ENCODE measurements at places on chromosomes 16 and 17.

GRCh38 chr17:559551-560431, 154.8 kb downstream of the VPS53 start:
- DNase-seq = no peak

- DNase-seq = peak; percentile 30
Measured at GRCh38 chr16:87457709-87458423, 35.0 kb downstream of the ZCCHC14 start.

DNA sequence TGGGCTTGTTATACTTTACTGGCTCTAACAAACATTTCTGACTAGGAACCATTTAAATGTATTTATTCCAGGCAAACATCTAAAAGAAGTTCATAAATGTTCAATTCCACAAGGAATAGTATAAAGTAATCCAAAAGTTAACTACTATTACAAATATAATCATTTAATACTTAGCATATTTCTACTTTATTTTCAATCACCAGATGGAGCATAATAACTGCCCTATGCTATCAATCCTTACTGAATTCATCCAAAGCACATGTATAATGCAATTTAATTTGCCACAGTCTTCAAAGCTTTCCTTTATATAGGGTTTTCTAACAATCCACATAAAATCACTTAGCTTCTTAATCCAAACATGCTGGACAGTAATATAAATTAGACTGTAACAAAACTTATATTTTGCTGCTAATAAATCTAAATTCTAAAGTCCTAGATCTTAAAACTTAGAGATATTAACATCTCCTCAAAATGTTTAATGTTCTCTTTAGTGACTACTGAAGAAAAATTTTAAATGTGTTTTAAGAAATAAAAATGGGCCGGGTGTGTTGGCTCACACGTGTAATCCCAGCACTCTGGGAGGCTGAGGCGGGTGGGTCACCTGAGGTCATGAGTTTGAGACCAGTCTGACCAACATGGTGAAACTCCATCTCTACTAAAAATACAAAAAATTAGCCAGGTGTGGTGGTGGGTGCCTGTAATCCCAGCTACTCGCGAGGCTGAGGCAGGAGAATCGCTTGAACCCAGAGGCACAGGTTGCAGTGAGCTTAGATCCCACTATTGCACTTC, 5.9 kb downstream of the MEIOB start:
- DNase-seq = no peak

DNA sequence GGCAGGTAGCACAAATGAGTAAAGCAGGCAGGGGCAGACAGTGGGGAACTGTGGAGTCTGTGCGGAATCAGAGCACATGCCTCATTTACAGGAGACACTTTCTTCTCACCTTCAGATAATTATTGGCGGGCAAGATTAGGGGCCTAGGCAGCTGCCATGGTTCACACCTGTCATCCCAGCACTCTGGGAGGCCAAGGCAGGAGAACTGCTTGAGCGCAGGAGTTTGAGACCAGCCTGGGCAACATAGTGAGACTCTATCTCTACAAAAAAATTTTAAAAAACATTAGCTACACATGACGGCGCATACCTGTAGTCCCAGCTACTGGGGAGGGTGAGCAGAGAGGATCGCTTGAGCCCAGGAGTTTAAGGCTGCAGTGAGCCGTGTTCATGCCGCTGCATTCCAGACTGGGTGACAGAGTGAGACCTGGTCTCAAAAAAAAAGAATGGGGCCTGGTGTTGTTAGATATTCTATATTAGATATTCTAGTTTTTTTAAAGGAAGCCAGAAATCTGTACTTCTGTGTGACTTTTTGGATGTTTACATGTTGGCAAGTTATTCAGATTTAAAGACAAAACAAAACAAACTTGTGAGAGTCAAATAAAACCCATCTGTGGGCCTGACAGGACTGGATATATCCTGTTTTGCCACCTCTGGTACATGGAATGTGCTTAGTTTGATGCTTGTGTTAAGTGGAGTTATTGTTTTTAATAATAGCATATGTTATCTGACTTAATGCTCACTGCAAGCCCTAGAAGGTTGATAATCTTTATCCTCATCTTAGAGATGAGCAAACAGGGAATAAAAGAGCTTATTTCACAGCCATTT, 4.9 kb upstream of the LPCAT2 start:
- DNase-seq = no peak

GRCh38 chr17:676060-676700, 38.5 kb downstream of the VPS53 start:
- DNase-seq = no peak

DNA sequence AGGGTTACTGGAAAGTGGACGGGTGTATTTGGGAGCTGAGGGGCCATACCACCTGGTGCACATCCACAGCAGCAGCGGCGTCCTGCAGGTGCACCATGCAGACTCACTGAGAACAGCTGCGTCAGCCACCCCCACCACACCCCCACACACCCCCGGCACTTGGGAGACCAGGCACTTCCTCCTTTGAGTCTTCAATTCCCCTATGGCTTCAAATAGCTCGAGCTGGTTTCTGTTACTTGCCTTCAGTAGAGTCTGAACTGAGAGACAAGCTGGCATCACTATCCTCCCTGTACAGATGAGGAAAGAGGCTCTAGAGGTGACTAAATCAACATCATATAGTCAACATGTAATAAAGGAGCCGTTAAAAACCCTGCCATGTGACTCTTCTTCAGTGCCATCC, 15.4 kb downstream of the CUEDC1 start:
- no peak for DNase-seq

DNA sequence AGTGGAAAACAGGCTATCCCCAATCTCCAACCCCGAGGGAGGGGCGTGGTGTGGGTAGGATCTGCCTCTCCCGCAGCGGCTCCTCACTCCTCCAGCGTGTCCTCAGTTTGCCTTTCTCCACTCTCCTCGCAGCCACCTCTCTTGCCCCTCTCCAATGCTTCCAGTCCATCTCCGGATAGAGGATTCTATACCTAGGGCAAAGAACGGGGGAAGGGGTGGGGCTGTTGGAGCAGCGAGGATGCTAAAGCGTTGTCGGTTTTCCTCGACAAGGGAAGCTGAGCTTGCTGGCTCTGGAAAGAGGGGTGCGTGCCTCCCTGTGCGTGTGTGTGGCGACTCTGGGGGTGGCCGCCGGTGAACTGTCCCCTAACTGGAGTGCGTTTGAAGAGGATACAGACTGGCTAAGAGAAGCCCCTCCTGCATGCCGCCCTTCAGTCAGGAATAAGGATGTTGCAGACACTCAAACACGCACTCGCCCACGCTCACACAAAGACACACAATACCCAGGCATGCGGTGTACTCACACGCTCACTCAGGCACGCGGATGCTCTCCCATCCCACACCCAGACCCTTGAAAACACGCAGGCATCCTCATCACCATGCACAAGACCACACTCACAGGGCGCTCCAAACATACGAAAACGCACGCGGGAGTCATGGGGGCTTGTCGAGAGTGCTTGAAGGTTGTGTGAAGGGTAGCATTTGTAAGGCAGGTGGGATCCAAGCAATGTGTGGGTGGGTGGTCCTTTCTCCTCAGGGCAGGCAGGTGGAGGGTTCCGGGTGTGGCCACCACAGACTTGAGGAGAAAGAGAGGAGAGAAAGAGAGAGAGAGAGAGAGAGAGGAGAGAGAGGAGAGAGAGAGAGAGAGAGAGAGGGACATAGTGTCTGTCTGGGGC, 655 bp upstream of the GPR139 start:
- no peak for DNase-seq

DNA sequence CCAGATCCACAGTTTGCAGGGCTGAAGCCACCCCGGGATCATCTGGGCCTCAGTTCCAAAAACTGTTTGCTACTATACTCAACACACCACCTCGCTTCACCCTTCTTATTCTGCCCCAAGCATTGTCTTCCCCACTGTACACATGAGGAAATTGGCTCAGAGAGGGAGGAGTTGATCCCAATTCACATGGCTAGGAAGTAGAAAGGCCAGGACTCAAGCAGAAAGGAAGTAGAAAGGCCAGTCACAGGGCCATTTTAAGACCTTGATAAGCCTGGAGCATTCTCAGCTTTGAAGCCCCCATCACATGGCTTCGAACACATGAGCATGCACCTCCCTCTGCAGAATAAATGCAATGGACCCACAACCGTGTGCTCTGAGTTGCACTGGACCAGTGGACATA, 7.7 kb upstream of the PRSS22 start:
- DNase-seq = no peak

DNA sequence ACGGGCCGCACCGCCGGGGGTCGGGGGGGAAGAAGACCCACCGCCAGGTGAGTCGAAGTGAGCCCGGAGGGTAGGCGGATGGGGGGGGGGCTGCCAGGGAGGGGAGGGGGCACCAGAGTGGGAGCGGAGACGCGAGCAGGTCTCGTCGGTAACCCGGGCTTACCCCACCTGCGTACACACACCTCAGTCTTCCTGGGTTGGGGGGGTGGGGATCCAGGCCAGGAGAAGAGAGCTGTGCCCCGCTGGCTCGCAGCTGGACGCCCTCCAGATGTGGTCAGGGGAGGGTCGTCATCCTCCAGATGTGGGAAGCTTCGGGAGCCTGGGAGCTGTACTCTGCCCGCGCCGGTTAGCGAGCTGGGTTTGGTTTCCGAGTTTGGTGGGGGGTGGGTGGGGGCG, 1.2 kb downstream of the CACNA1G start:
- DNase-seq = no peak

GRCh38 chr17:61310590-61310989, 89.1 kb upstream of the TBX2 start:
- DNase-seq = no peak

DNA sequence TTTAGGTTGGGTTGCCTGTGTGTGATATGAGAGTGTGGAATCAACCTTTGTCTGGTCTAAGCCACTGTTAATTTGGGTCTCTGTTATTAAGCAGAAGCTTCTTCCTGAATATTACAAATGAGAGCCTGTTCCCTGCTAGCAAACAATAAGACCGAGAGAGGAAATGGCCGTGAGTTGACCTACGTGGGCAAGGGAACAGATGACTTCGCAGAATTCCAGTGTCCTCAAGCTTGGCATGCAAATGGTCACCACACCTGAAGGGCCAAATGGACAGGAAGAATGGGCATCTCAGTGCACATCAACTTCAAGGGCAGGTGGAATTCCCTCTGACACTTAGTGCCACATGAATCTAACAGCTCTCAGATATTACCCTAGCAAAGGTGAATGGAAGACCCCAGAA, 250.8 kb upstream of the FOXF1 start:
- no peak for DNase-seq

- no peak for DNase-seq
Measured at GRCh38 chr16:30937692-30938091, 11.2 kb upstream of the ORAI3 start.

GRCh38 chr17:48153691-48154358, 46.3 kb downstream of the SNX11 start:
- DNase-seq = no peak

- no peak for DNase-seq
Measured at GRCh38 chr16:22070361-22071330, 21.7 kb upstream of the VWA3A start.

DNA sequence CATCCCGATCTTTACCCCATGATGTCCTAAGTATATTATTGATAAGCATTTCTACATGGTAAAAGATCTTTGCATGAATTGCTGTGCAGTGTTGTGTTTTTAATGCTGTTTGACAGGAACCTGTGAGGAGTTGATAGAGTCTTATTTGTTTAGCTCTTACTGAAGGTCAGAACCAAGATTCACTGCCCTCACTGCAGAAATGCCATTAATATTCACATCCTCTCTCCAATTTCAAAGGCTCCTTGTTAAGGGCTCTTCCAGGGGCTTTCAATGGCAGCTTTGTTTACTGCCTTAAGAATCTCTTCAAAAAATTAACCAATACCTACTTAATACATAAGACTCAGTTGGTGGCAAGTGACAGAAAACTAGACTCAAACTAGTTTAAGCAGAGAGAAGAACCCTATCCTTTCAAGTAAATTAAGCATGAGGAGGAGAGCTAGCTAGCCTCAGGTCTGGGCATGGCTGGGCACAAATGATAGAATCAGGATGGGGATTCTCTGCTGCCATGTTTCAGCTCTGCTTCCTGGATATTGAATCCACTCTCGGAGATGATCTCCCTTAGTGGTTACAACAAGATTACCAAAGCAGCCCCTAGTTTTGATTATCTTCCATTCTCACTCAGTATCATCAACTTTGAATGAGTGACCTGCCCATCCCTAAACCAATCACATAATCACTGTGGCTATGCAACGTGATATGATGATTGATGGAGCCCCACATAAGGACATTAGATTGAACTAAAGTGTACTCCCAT, 311.8 kb downstream of the CDH11 start:
- no peak for DNase-seq

DNA sequence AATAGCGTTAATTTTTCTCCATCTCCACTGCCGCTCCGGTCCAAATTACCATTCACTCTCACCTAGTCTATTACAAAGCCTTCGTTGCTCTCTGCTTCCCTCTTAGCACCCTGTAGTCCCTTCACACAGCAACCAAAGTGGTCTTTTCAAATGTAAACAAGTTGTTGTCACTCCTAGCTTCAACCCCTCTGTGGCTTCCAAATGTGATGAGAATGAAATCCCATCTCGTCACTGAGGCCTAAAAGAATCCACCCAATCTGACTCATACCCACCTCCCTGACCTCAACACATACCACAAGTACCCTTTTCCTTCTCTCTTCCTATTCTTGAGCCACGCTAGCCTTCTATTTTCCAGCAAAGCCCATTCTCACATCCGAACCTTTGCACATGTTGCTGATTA, 2.2 kb upstream of the PELP1 start:
- no peak for DNase-seq

GRCh38 chr16:79691007-79691406, 90.5 kb upstream of the MAF start:
- no peak for DNase-seq

DNA sequence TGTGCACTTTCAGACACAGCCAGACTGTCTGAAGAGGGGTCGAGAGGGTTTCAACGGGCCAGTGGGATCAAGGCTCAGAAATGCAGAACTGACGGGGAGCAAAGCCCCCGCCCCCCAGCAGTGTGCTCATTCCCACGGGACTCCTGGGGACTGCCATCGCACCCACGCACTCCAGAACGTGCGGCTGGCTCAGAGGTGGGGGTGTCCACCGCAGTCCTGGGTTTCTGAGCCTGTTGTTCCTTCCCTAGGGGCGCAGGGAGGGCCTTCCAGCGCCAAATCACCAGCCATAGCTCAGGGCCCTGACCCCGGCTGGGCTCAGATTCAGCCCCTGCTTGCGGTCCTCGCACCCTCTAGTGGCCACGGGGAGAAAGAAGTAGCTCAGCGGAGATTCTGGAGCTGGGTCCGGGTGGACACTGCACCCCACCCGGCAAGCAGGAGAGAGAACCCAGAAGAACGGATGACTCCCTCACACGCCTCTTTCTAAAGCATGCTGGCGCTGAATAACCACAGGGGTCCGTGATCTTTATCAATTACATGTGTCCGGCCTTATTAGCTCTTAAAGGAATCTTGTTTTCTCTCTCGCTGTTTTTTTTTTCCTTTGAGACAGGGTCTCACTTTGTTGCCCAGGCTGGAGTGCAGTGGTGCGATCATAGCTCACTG, 45.0 kb upstream of the USP7 start:
- peak; percentile 64 for DNase-seq

Data from stimulated activated CD4-positive, alpha-beta T cell treated with anti-CD3 and anti-CD28 coated beads, Interleukin-15, amount 100 ng/mL, for 48 hours (primary cell).